Suprapubic skin (tissue), 4 donors: ENCODE measurements at places on chromosomes 1 and 21. TPM values are rescaled to one million over a fixed set of nuclear protein-coding genes. Genes with fewer than 3 reads are reported as not detected.

DNA sequence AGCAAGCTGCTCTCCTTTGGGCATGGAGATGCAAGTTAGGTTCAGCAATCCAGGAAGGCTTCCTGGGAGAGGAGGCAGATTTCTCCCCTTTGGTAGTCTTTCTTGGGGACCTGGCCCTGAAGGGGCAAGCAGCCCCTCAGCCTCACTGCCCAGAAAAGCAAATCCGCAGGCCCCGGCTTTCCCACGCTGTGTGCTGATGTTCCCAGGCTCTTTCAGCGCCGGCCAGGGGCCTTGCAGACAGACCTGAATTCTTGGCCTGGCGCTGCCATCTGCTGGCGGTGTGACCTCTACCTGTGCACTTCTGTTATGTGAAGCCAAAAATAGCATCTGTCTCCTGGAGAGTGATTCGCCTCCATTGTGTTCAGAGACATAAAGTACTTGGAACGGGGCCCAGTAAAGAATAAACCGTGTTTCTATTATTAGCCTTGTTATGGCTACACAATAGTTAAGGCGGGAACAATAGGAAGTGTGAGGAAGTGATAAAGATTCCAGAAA is 64.8 kb downstream of the ALPL start:
- H3K27ac ChIP-seq = no peak overlapping the region
- DNase-seq = no peak
- H3K4me1 ChIP-seq = peaks cover 16% of the 10 kb centered on the region
- H3K4me3 ChIP-seq = no peak overlapping the region
- peaks cover 4% of the 10 kb centered on the region for H3K27me3 ChIP-seq

- no peak for DNase-seq
- peaks cover 66% of the 10 kb centered on the region for H3K27me3 ChIP-seq
- H3K27ac ChIP-seq = no peak within 1 kb of the TSS
- peaks cover 20% of the 10 kb centered on the region for H3K4me1 ChIP-seq
- H3K36me3 ChIP-seq = no peaks in the 10 kb centered on the region
Measured at GRCh38 chr1:34929497-34929852, at the start of gene DLGAP3. TSS of gene DLGAP3 (minus strand) at chr1:34929650. CDS start at chr1:34905383, 24,267 bp downstream.

Gene KRTAP11-1
- 32.7 TPM for total RNA-seq

DNA sequence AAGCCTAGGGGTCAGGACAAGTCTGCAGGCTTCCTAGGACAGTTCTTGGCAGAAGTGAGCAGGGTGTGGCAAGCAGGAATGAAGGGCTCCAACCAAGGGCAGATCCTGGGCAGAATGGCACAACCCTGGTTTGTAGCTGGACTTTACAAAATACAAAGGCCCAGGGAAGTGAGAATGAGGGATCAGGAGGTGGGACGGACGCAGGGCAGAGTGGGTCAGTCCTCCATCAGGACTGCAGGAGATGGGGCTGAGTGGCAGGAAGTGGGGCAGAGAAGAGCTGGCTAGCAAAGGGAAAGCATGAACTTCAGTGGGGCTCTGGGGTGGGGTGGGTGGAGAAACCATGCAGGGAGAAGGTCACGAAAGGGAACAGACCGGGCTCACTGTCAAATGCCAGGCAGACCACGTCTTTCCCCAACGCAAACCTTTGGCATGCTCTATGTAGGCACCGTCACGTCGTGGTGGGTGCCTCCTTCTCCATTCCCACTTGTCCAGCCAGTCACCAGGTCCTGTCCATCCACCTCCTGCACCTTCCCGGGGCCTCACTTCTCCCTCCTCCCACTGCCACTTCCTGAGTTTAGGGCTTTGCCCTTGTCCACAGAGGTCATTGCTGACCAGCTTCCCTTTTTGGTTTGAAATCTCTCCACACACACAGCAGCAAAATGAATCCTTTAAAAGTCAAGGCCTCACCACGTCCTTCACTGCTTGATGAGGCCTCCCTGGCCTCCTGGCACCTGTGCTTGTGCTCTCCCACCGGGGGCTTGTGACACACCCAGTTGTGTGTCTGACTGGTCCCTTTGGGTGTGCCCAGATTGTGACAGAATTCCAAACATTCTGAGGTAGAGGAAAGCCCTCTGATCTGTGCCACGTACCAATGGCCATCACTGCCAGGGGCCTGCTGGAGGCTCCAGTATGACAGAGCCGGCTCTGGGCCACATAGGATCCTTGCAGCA is 8.7 kb upstream of the CLDN19 start:
- no peak overlapping the region for H3K27ac ChIP-seq
- no peak overlapping the region for H3K4me3 ChIP-seq
- peaks cover 70% of the 10 kb centered on the region for H3K36me3 ChIP-seq

Gene LMOD1
- 13.0 TPM for total RNA-seq

Gene ARV1
- total RNA-seq = 30.0 TPM

Gene EIF4G3
- 38.6 TPM for total RNA-seq

DNA sequence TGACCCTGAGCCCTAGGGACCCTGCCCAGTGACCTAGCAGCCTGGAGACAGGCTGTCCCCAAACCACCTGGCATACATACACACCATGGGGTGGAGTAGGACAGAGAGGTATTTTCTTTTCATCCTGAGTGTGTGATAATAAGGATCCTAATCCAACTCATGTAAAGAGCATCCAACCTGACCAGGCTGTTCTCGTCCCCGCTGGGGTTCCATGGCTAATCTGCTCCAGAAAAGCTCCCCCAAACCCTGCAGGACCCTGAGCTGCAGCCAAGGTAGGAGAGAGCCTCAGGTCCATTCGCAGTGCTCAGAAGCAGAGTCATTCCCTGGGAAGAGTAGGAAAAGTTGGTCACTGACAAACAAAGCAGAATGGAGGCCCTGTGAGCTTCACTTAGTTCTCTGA is 31.4 kb downstream of the KCND3 start:
- H3K4me3 ChIP-seq = no peak overlapping the region
- no peaks in the 10 kb centered on the region for H3K4me1 ChIP-seq
- no peaks in the 10 kb centered on the region for H3K27me3 ChIP-seq

DNA sequence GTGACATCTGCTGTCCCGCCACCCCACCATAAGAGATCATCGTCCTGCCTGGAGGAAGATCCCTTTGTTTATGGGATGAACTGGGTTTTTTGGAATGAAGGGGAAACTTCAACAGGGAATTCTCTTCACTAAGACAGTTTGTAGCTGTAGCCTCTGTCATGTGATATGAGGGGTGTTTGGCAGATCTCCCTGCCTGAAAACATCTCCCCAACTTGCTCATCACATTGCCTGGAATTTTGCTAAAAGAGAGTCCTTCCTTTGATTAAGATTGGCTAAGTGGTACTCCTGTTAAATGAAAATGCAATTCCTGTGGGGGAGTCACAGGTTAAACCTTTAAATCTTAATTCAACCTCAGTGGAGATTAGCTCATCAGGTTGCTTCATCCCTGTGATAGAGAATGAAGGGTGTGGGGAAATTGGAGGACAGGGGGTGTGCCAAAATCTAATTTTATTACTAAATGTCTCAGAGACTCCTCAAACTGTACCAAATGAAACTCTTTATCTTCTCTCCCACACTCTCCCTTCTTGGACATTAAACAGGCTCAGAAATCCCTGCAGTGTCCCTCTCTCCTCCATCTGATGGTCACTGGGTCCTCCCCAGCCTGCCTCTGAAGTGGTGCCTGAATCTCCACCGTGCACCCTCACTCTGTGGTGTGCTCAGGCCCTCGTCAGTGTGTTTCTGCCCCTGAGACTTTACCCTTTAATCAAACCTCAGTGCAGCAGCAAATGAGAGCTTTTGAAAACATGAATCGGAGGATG is 54.8 kb downstream of the IER5 start:
- peaks cover 18% of the 10 kb centered on the region for H3K4me1 ChIP-seq
- H3K27me3 ChIP-seq = no peaks in the 10 kb centered on the region
- H3K4me3 ChIP-seq = no peak overlapping the region

GRCh38 chr1:229563241-229563640 is 4.7 kb upstream of the ABCB10 start:
- no peaks in the 10 kb centered on the region for H3K27me3 ChIP-seq
- DNase-seq = no peak
- H3K36me3 ChIP-seq = no peaks in the 10 kb centered on the region
- H3K4me1 ChIP-seq = peaks cover 6% of the 10 kb centered on the region
- H3K27ac ChIP-seq = peak overlapping the region; percentile 12

Gene MARK1
- total RNA-seq = 5.2 TPM

DNA sequence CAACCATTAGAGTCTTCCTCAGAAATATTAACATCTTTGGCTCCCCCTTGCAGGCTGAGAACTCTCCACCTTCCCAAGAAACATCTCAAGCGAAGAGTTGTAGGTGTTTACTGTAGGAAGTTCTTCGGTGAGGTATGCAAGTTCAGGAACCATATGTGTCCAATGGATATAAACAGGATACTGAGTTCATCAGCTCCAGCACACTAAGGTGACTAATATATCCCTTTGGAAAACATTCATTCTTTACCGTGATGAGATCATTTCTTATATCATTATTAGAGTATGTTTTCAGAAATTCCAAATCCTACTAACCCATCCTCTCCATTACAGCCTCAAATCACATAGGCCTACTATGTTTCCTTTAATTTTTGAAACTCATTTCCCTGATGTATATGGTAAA is 37.3 kb upstream of the PRMT6 start:
- no peaks in the 10 kb centered on the region for H3K36me3 ChIP-seq
- no peak overlapping the region for H3K27ac ChIP-seq
- H3K4me1 ChIP-seq = no peaks in the 10 kb centered on the region
- no peaks in the 10 kb centered on the region for H3K27me3 ChIP-seq

GRCh38 chr1:101929343-101929742 is 67.4 kb downstream of the OLFM3 start:
- no peaks in the 10 kb centered on the region for H3K27me3 ChIP-seq
- H3K36me3 ChIP-seq = no peaks in the 10 kb centered on the region
- no peak for DNase-seq
- no peak overlapping the region for H3K27ac ChIP-seq

GRCh38 chr1:3080053-3080955 is 11.3 kb downstream of the PRDM16 start:
- no peaks in the 10 kb centered on the region for H3K36me3 ChIP-seq
- no peak overlapping the region for H3K4me3 ChIP-seq
- DNase-seq = no peak
- no peaks in the 10 kb centered on the region for H3K4me1 ChIP-seq
- H3K27me3 ChIP-seq = peaks cover 93% of the 10 kb centered on the region

Gene GJB3
- 233 TPM for total RNA-seq

Gene FCGR1A
- not detected for total RNA-seq

DNA sequence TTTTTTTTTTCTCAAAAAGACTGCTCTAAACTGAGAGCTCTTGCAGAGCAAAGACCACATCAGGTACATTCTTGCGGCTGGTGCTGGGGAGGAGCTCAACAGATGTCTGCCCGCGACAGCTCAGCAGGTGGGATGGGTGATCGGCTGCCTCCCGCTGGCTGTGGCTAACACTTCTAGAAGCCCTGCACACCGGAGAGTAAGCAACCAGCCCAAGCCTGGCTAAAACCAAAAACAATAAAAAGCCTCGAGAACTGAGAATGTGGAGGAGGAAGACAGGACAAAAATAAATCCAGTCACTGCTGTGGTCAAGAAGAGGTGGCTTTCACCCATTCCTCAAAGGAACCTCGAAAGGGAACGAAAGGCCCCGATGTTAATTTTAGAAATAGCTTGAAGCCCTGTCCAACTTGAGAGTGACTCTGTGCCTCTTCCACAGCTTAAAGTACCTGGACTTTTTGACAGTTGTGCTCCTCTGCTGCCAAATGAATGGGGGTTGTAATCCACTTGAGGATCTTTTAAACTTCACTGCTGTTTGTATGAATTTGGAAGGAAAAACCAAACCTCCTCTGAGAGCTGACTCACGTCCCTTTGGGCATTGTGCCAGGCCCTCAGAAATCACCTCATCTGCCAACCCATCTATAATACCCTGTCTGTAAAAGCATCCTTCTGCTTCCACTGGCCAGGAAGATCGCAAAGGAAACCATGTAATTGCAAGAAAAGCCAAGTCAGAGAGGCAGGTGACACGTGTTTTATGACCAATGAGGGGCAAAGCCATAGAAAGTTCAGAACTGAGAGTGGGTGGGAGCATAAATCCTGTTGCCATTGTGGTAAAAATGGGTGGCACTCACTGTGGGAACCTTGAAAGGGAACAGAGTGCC is 78.6 kb downstream of the KCNN3 start:
- peaks cover 13% of the 10 kb centered on the region for H3K4me1 ChIP-seq
- no peak for DNase-seq
- H3K4me3 ChIP-seq = no peak overlapping the region
- H3K36me3 ChIP-seq = no peaks in the 10 kb centered on the region
- H3K27me3 ChIP-seq = peaks cover 6% of the 10 kb centered on the region
- H3K27ac ChIP-seq = no peak overlapping the region

- DNase-seq = no peak
- H3K4me1 ChIP-seq = peaks cover 42% of the 10 kb centered on the region
Measured at GRCh38 chr1:31583995-31584868, 7.9 kb downstream of the TINAGL1 start.

GRCh38 chr1:54967372-54967771 is 13.1 kb upstream of the TMEM61 start:
- H3K4me3 ChIP-seq = no peak overlapping the region
- DNase-seq = no peak
- H3K27ac ChIP-seq = no peak overlapping the region
- H3K27me3 ChIP-seq = no peaks in the 10 kb centered on the region
- H3K4me1 ChIP-seq = peaks cover 10% of the 10 kb centered on the region

DNA sequence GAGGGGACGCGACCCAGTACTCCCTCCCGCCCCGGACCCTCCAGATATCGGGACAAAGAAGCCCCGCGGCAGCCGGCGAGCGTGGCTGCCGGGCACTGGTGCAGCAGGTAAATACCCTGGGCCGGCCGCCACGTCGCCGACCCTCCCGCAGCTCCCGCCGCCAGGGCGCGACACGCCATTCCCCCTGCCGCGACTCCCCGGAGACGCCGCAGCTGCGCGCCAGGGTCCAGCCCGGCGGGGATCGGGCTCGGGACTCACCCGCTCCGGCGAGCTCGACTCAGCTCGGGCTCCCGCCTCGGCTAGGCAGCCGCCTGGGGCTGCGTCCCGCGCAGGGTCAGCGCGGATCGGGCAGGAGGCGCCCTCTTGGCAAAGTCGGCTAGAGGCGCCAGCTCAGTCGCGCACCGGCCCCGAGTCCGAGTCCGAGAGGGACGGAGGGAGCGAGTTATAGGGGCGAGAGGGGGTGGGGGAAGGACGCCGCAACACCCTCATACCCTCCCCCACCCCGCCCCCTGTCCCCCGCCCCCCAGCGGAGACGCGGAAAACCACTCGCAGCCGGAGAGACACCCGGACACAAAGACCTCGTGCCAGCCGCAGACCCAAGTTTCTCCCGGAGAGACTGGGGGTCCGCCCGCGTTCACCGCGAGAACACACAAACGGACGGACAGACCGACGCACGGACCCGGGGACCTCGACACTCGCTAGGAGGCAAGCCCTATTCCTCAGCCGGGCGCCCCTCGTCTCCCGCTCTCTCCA is 985 bp downstream of the SYT6 start:
- H3K27ac ChIP-seq = no peak overlapping the region
- H3K4me3 ChIP-seq = peak overlapping the region; percentile 50
- no peaks in the 10 kb centered on the region for H3K36me3 ChIP-seq
- peaks cover 26% of the 10 kb centered on the region for H3K4me1 ChIP-seq
- peaks cover 94% of the 10 kb centered on the region for H3K27me3 ChIP-seq

Gene IVL
- total RNA-seq = 141 TPM
